ENCODE measurements at places on chromosomes 7 and 10.

DNA sequence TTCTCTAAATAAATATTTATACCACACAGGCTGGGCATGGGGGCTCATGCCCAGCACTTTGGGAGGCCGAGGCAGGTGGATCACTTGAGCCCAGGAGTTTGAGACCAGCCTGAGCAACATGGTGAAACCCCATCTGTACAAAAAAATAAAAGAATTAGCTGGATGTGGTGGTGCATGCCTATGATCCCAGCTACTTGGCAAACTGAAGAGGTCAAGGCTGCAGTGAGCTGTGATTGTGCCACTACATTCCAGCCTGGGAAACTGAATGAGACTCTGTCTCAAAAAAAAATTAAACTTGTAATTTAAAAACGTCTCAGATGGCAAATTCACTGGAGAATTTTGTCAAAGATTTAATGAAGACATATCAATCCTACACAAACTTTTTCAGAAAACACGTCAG is 277.6 kb upstream of the BMPER start:
- DNase-seq: no peak

- no peak for DNase-seq
Observed at GRCh38 chr10:21340331-21340730, 185.2 kb downstream of the SKIDA1 start.

DNA sequence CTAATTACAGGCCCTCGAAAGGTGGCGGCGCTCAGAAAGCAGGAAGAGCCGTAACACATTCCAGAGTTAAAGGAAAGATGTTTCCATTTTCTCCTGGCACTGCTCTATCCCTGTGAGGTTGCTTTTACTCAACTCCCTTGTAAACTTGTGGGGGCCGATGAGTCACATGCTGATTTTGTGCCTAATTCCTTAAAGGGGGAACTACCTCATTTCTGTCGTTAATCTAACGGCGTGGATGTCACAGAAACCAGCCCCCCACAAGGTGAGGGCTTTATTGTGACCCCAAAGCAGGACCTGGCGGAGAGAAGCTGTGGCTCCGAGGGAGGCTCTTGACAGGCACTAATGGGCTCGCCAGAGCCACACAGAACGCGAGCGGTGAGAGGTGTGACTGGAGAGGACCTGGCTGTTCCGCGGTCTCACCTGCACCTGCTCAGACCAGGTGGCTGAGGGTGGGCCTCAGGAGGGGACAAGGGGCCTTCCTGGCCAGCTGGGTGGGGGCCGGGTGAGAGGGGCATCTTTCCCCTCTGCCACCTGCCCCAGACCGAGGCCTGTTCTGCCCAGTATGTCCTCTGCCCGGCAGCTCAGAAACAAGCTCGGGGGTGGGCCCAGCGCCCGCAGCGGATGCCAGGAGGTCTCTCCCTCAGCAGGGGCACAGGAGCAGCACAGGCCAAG is 50.9 kb downstream of the CALML3 start:
- peak; percentile 60 for DNase-seq

- DNase-seq: no peak
Observed at GRCh38 chr7:41416208-41416595, 286.7 kb downstream of the INHBA start.

DNA sequence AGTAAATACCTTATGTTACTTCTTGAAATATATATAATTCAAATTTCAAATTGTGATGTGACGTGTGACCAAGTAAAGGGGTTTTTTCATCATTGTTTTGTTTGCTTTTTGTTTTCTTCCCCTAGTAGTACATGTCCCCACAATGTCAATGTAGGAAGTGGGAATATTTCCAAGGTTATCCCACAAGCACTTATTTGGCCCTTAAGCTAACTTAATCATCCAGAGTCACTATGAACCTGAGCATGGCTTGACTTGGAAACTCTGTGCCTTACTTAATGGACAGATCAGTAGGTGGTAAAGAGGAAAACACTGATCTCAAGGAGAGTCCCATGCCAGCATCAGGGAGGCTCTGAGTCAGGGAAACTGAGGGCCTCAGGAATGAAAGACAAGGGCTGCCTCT is 569.3 kb upstream of the IGFBP3 start:
- no peak for DNase-seq

- no peak for DNase-seq
Observed at GRCh38 chr10:132148261-132149251, 38.2 kb upstream of the DPYSL4 start.

DNA sequence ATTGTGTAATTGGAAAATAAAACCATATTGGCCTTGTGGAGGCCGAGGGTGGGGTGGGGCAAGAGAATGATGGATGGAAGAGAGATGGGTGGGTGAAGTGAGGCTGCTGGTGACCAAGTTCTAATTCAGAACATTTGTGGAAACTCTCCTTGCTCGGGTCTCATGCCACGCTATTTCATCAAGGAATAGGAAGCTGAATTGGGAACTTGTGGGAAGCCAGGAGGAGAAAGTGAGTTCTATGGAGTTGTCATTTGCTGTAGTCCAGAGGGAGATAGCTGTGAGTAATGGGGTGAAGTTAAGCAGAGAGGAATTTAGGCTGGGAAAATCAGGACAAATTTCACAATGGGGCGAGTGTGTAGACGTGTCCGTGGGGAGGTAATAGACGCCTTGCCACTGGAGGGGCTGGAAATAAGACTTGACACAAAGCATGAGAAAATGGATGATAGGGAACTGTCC is 339.2 kb downstream of the LRMDA start:
- DNase-seq: peak; percentile 34

- DNase-seq: no peak
Observed at GRCh38 chr10:7802606-7803005, 14.6 kb downstream of the ATP5F1C start.

GRCh38 chr10:88205842-88206446 is 342.5 kb downstream of the PTEN start:
- DNase-seq: no peak

GRCh38 chr7:55520426-55521140 is 51.7 kb downstream of the VOPP1 start:
- no peak for DNase-seq

- DNase-seq: peak; percentile 91
Observed at GRCh38 chr10:97713339-97713825, at the start of gene MARVELD1. TSS of gene MARVELD1 (plus strand) at chr10:97713730. CDS start at chr10:97713877, 147 bp downstream.

GRCh38 chr7:66642932-66643331 is 14.3 kb downstream of the KCTD7 start:
- no peak for DNase-seq

DNA sequence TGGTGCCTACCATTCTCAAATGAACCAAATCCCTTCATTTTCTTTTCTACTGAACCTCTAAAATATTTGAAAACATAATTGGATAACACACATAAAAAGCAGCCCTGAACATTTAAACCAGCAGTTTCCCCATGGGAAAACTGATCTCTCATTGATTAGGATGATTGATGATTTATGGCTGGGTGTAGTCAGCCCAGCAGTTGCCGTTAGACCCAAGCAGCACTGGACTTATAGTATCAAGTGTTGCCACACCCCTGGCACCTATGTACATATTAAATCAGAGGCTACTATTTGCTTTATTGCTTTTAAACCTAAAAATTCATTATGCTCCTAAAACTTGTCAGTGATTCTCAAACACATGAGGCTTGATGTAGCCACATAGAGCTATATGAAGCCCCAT is 20.2 kb upstream of the SLC25A13 start:
- DNase-seq: no peak

DNA sequence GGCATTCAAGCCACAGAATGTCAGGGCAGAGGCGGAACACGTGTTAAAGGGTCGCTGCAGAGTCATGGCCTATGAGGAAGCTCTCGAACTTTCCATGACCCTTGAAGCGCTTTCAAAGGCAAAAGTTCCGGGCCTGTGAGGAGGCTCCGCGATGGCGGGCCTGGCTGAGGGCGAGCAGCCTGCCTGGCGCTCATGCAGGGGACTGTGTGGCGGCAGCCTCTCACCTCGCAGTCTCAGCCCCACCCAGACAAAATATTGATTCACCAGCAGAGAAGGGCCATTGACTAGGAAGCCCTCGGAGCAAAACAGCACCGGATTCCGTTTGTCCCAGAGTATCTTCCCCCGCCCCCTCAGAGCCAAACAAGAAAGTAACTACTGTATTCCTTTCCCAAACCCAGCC is 12.8 kb upstream of the CNNM1 start:
- DNase-seq: no peak
